Stimulated activated CD8-positive, alpha-beta memory T cell treated with anti-CD3 and anti-CD28 coated beads, Interleukin-15, amount 100 ng/mL, for 1 hour (primary cell): ENCODE measurements at places on chromosomes 7 and 10.

- no peak for DNase-seq
Observed at GRCh38 chr10:77699080-77699645, 61.6 kb upstream of the KCNMA1 start.

GRCh38 chr7:64733550-64734240, 60.5 kb upstream of the ZNF138 start:
- no peak for DNase-seq

DNA sequence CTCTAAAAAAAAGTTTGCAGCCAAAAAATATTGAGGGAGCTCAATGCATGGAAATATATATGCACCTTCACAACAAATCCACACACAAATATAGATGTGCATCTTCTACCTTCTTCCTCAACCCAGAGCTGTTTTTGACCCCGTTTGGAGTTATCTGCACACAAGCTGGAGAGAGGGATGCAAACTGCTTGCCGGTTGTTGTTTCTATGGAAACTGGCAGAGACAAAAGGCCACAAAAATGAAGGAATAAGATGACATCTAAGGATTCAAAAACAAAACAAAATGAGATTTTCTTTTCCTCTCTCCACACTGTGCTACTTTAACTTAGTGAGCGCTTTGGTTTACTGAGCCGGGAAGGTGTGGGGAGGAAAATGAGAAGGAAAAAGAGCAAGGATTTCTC, 210.2 kb upstream of the AGK start:
- DNase-seq: no peak

- no peak for DNase-seq
Observed at GRCh38 chr7:2833083-2833910, 10.8 kb downstream of the GNA12 start.

DNA sequence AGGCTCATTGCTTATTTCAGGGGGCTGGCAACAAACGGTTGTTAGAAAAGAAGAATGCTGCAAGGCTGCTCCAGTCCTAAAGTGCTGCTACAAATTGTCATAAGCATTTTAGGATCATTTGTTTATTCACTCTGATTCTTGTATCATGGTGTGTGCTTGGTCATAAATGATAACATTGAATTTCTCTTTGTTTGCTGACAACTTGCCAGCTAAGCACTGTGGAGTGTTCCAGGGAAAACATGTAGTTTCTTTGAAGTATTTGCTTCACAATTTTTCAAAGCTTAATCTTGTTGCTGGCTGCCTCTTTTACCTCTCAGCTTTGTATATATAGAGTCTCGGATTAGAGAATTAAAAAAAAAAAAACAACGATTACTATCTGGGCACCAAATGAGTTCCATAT, 263.0 kb downstream of the PHF14 start:
- DNase-seq: no peak

DNA sequence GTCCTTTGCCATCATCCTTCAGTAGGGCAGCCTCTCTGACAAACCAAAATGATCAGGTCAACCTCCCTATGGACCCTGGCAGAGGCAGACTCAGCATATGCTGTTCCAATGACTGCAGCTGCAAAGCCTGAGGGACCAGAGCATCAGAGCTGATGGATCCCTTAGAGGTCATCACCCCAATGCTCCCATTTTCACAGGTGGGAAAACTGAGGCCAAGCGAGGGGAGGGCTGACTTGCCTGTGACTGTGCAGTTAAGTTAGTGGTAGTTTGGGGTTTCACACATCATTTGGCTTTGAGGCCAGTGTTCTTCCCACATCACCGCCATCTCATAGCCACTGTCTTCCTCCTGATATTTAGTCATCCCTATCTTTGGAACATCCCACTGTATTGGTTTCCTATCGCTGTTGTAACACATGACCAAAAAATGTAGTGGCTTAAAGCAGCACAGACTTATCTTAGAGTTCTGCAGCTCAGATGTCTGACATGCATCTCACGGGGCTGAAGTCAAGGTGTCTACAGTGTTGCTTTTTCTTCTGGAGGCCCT, 69.3 kb upstream of the PDZD8 start:
- no peak for DNase-seq

DNA sequence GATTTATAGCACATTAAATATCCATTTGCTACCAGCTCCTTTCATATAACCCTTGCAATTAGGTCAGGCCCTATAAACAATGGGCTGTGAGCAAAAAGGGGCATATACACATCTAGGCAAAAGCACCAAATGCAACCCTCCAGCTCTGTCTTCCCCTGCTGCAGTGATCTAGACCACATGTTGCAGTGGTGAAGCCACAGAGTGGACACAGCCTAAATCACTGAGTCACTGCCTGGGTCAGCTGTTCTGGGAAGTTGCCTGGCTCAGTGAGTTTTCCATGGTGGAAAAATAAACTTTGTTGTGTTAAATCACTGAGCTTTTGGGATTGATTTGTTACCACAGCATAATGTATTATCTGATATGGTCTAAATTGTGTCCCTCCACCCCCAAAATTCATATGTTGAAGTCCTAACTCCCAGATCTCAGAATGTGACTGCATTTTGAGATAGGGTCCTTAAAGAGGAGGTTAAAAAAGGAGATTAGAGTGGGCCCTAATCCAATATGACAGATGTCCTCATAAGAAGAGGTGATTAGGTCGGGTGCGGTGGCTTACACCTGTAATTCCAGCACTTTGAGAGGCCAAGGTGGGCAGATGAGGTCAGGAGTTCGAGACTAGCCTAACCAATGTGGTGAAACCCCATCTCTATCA, 70.4 kb downstream of the ZFAND4 start:
- no peak for DNase-seq

- no peak for DNase-seq
Observed at GRCh38 chr7:27263781-27264180, 21.2 kb downstream of the EVX1 start.

GRCh38 chr10:59694936-59695335, 14.7 kb downstream of the SLC16A9 start:
- DNase-seq: no peak

DNA sequence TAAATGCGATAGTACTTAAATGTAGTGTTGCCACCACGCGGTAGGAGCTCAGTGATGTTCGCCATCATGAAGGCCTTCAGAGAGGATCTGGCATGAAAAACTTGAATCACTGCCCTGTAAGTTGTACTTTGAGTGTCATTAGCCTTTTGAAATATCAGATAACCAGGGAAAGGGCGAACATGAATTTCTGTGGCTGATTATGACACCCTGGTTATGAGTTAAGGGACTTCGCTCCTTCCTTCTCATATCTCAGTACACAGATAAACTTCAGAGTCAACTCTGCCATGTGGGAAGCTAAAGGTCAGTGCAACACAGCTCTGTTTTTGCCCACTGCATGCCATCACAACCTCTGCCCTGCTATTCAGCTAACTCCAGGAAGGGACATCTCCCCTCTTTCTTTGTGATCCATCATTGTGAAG, 8.9 kb upstream of the ACSL5 start:
- no peak for DNase-seq

DNA sequence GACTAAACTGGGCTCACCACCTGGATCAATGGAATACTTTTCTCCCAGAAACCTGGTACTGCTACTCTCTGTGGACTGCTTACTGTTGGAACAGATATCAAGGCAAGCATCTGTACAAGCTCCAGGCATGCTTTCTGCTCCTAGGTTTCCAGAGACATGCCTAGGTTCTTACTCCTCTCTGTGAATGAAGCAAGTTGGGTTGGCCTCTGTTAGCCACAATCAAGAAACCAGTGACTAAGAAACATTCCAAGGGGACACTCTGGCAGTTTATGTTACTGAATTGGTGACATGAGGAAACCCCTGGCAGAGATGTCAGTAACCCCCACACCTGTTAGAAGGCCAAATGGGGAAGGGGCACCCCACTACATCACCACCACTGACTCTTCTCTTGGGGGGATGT, 121.9 kb downstream of the GFRA1 start:
- no peak for DNase-seq

DNA sequence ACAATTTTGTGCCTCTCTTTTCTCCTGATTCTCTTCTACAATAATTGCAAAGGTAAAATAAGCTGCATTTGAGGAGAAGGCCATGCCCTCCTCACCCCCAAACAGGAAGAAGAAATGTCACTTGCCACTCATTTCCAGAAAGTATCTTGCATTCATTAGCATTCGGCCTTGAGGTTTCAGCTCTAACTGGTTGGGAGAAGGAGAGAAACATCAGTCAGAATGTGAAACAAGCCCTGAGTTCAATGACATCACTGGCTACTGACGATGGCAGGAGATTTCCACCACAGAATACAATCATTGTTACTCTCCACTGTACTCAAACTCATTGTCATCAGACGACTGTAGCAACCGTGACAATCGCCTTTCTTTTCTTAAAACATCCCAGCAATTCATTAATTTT, 72.8 kb downstream of the PRKCQ start:
- DNase-seq: no peak

GRCh38 chr10:22500656-22501340, 155.5 kb downstream of the SPAG6 start:
- DNase-seq: no peak

DNA sequence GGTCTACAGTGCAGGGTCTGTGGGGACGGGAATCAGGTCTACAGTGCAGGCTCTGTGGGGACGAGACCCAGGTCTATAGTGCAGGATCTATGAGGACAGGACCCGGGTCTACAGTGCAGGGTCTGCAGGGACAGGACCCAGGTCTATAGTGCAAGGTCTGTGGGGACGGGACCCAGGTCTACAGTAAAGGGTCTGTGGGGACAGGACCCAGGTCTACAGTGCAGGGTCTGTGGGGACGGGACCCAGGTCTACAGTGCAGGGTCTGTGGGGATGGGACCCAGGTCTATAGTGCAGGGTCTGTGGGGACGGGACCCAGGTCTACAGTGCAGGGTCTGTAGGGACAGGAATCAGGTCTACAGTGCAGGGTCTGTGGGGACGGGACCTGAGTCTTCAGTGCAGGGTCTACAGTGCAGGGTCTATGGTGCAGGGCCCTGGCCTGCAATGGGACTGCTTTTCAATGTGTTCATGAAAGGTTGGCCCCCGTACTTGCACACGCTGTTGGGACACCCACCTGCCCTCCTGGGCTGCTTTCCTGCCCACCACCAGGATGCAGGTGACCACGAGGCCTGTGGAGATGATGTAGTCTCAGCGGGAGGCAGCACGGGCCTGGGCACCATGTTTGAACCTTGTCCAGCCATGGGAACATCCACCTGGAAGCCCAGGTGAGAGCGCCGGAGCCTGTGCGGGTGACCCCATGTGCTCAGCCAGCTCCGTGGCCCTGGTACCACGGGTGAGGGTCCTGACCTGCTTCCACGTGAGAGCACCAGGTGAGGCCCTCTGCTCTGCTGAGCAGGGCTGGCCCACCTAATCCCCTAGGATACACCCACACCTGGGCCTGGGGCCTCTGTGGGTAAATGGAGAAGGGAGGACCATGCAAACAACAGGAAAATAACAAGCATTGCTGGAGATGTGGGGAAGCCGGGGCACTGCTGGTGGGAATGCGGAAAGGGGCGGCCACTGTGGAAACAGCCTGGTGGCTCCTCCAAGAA, 91.4 kb upstream of the DIP2C start:
- DNase-seq: no peak

- no peak for DNase-seq
Observed at GRCh38 chr7:80453699-80454340, 58.0 kb downstream of the GNAT3 start.

- DNase-seq: no peak
Observed at GRCh38 chr7:85172530-85172941, 14.3 kb downstream of the SEMA3D start.

- DNase-seq: no peak
Observed at GRCh38 chr7:40879941-40880543, 745.2 kb downstream of the SUGCT start.

DNA sequence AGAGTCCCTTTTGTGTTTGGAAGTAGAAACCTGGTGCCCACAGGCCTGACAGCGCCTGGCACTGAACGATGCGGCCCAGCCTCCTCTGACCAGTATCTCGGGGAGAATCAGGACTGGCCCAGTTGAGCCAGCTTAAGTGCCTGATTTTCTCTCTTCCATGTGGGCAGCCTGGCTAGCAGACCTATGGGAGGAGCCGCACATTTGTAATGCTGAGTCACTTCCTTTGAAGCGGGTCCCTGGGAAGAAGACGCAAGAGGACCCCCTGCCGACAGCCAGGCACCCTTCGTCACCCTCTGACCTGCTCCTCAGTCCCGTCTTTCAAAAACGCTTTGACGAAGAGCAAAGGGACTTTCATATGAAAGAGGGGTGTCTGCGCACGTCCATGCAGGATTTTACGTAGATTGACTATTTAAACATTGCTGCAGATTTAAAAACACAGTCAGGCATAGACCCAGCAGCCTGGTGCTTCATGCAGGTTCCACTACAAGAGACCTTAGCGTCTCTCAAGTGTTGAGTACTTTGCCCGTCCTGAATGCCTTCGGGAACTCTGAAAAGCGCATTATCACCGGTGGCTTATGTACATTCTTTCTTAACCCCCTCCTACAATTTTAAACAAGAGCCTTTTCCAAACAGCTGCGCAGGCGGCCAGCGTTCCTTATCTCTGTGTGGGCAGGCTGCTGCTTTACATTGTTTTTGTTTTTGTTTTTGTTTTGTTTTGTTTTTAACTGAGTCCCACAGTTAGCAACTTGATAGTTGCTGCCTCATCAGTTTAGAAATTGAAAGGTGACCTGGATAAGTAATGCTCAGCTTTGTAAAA, 36.5 kb upstream of the AP5Z1 start:
- DNase-seq: no peak

- DNase-seq: no peak
Observed at GRCh38 chr7:135536150-135536549, 21.6 kb upstream of the NUP205 start.

- DNase-seq: no peak
Observed at GRCh38 chr10:61642150-61642571, 20.6 kb upstream of the CABCOCO1 start.

DNA sequence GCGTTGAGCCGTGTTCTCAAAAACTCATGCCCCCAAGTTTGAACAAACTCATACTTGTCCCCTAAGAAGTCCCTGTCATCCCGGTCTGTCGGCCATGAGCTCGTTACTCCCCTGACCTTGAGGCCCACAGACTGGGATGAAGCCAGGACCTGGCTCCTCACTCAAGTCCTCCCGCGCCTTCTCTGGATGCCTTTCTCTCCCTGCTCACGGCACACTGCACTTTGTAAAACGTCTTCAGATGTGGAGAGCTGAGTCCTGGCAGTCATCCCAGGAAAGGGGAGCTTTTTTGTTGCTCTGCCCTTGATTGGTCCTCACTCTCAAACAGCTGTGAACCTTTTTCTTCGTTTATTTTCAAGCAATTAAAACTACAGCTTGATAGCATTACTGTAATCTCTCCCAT, 110.8 kb downstream of the JAZF1 start:
- DNase-seq: no peak

- DNase-seq: no peak
Observed at GRCh38 chr10:43350156-43350555, 21.3 kb upstream of the FXYD4 start.

DNA sequence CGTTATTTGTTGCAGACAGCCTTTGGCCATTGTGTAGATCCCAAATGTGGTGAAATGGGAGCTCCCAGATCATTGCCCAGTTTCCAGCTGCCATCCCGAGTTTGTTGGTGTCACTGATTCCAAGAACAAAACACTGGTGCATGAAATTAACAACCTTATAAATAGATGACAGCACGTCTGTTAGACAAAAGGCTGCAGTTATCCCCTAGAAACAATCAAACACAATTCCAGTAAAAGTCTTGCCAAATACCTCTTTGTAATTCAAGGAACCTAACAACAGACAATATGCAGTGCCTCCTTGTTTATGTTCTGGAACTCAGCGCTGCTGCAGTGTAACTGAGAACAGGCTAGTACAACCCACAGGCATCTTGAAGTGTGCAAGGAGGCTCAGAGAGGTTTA, 404.5 kb downstream of the PAXIP1 start:
- no peak for DNase-seq

- no peak for DNase-seq
Observed at GRCh38 chr10:62076891-62077290, 175.4 kb downstream of the ARID5B start.

- no peak for DNase-seq
Observed at GRCh38 chr10:104303594-104304355, 34.5 kb downstream of the ITPRIP start.
